ENCODE measurements at places on chromosomes 12 and 14.

GRCh38 chr14:29168149-29168548, 401.6 kb downstream of the FOXG1 start:
- no peak for DNase-seq

GRCh38 chr12:83082690-83083276, 396.1 kb downstream of the TMTC2 start:
- DNase-seq = no peak

DNA sequence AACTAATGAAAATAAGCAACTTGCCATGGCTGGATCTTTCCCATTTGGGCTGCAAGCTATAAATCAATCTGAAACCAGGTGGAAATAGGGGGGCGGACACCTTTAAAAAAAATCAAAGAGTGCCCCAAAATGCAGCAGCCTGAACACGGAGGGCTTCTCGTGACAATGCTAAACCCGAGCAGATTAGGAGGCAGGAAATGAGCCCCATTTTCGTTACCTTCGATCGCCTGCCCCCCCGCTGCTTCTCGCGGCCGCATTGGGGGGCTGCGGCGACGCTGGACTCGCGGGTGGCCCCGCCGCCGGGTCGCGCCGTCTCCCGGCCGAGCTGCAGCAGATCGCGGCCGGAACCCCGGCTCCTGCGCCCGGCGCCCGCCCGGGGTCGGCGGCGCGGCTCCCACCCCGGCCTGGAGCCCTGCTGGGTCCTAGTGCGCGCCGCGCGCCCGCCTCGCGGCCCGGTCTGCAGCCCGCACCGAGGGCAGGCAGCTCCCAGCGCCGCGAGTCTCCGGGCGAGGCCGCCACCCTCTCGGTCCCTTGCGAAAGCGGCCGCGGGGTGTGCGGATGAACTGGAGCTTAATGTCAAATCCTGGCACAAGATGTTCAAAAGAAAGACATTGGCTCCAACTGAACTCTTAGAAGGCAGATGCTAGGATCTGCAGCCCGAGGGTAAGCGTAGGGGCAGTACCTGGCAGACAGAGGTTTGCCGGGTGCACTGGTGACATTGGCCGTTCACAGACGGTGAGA, 201.9 kb upstream of the FOXN3 start:
- no peak for DNase-seq

- no peak for DNase-seq
Observed at GRCh38 chr14:101134161-101134631, 230.7 kb upstream of the RTL1 start.

DNA sequence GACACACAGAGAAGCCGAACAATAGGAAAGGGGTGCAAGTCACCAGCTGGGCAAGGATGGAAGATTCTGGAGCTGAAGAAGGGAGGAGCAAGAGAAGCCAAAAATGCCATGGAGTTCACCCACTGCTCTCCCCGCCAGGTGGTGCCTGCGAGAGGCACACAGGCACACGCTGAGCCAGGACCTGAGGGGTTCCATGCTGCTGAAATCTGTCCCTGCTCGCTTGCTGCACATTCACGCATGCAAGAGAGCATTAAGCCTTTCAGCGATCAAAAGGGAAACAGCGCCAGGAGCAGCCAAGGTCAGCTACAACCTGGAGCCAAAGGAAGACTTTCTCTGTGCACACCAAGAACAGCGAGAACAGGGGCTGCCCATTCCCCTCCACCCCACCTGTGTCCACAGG, 104.1 kb downstream of the ANO2 start:
- no peak for DNase-seq

GRCh38 chr14:89424241-89424640, 7.2 kb upstream of the FOXN3 start:
- DNase-seq = no peak

GRCh38 chr14:78090864-78091263, 79.3 kb upstream of the NRXN3 start:
- no peak for DNase-seq

All from breast epithelium (tissue), 4 donors.